CD4-positive, alpha-beta T cell treated with Interleukin-17A for 1 hour (primary cell): ENCODE measurements at places on chromosomes 6 and 20.

- no peak for DNase-seq
These were observed 18.9 kb downstream of the PREP start for GRCh38 chr6:105384004-105384403.

DNA sequence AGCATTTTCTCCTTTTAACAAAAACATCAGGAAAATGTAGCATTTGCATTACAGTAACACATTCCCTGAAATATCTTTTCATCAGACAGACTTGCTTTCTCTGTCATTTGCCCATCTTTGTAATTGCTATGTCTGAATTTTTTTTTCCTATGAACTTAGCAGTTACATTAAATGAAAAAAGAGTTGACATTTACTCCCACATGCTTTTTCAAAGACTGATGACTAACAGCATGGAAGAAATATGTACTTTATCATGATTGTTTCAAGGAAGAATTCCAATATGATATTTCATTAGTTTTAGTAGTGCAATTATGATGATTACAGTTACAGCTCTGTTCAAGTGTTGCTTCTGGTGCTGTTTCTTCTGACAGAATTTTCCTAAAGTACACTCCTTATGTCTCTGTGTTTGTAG, 864.5 kb upstream of the MAN1A1 start:
- no peak for DNase-seq

GRCh38 chr6:64113704-64114103, 478.1 kb downstream of the PHF3 start:
- no peak for DNase-seq

DNA sequence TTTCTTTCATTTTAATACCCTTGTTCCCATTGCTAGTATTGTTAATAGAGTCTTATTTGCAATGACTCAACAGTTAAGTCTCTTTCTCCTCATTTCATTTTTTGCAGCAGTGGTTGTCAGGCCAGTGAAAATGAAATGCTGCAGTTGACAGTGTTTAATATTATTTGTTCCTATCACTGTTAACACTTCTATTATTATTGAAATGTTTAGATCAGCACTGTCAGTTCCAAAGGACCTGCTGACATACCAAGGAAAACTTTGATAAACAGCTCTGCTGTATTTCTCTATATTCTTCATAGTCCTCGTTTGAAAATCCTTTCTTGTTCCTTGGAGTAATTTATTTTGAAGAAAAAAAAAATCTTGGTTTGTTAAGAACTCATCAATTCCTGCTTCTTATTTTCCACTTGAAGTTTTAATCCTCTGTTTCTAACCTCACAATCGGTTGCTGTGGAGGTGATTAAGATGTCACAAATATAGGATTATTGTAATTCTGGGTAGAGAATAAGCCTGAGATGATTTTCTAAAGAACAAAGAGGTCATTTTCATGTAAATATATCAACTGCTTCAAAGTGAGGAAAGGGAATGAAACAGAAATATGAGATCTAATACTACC, 1065.9 kb upstream of the CITED2 start:
- no peak for DNase-seq

- DNase-seq: no peak
These were observed 66.7 kb upstream of the FYN start for GRCh38 chr6:111939902-111940301.

- no peak for DNase-seq
These were observed 98.5 kb downstream of the TFAP2A start for GRCh38 chr6:10316373-10316721.

- DNase-seq: no peak
These were observed 69.2 kb upstream of the TBC1D7 start for GRCh38 chr6:13397359-13398068.

DNA sequence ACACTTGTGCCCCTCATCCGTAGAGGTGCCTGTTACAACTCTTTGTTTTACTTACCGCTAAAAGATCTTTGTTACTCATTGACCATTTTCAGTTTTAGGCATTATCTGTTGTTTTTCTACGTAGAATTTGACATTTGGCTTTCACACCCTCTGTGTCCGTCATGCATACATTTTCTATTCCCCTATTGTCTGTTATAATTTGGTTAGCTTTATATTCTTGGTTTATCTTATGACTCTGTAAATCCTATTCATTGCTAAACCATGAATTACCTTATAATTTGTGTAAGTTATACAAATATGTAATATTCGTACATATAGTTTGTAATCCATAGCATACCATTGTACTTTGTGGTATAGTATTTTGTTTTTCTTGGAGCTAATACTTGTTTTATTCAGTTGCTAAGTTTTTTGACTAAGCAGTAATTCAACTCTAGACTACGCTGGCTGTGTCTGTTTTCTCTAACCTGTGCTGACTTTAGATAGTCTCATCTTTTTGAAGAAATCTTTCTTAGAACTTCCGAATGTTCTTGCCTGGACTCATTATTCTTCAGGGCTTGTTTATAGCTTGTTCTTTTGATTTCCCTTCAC, 21.8 kb downstream of the CDC5L start:
- DNase-seq: no peak

- no peak for DNase-seq
These were observed 22.2 kb downstream of the TOX2 start for GRCh38 chr20:43936805-43937204.

GRCh38 chr6:44016131-44016870, 111.0 kb downstream of the MRPL14 start:
- DNase-seq: no peak

DNA sequence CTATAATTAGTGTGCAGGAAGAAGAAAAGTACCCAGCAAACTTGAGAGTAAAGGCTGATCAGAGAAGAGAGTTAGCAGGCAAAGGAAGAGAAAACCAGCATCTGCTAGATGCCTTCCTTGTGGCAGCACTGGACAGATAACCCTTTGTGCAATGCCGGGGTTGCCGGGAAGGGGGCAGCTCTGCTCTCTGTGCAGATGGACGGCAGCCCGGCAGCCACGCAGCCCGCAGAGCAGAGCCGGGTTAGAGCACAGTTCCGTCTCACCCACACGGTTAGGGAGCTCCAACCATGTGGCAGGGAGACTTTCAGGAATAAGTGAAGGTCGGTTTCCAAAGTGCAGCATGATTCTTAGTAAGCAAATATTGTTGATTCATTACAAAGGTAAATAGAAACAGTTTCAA, 80.0 kb upstream of the RPS6KA2 start:
- DNase-seq: no peak

DNA sequence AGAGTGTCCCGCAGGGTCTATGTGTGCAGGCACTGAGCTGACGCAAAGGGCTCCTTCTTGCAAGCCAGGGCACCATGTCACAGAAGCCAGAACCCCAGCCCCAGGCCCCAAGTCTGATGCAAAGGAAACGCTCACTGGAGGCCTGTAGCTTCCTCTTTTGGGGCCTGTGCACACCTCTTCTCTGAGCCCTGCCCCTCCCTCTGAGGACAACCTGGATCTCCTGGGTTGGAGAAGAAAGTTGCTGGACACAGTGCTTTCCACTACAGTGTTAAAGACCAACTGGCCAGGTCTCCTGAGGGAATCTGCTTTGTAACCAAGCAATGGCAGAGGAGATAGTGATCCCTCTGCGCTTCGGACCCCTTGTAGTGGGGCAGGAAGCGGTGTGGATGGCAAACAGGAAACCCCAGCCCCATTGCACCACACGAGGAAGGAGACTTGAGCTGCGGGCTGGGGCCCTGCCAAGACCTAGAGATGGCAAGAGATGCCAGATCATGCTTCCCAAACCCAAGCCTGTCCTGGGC, 90.0 kb downstream of the PRND start:
- peak; percentile 78 for DNase-seq

GRCh38 chr20:24880356-24880755, 68.7 kb upstream of the CST7 start:
- DNase-seq: no peak

GRCh38 chr20:32231847-32232246, 24.2 kb downstream of the POFUT1 start:
- DNase-seq: peak; percentile 71

- peak; percentile 19 for DNase-seq
These were observed 341.6 kb downstream of the NRN1 start for GRCh38 chr6:5665173-5665572.

- DNase-seq: no peak
These were observed 13.3 kb upstream of the ENPP5 start for GRCh38 chr6:46184114-46184513.

DNA sequence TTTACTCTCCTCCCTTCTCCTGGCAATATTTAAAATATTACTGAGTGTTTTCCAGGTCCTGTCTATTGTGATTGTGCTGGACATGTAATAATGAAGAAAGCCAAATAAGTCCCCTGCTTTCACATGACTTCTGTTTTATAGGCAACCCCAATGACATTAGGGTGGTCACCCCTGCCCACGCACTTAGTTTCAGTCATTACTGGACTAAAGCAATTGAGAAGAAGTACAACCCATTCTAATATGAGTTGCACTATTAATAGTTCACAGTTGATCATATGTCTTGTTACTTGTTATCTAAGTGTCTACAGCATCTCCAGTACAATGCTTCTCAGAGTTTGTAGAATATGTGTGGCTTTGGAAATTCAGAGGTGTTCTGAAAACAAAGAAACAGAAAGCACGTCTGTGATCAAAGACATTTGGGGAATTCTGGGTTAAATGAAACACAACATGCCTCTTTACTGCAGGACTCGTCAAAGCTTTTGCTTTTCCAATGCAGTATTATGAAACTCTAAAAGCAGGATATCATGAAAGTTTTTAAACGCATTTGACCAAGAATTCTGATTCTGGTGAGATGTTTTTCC, 789.5 kb downstream of the DHX35 start:
- no peak for DNase-seq

DNA sequence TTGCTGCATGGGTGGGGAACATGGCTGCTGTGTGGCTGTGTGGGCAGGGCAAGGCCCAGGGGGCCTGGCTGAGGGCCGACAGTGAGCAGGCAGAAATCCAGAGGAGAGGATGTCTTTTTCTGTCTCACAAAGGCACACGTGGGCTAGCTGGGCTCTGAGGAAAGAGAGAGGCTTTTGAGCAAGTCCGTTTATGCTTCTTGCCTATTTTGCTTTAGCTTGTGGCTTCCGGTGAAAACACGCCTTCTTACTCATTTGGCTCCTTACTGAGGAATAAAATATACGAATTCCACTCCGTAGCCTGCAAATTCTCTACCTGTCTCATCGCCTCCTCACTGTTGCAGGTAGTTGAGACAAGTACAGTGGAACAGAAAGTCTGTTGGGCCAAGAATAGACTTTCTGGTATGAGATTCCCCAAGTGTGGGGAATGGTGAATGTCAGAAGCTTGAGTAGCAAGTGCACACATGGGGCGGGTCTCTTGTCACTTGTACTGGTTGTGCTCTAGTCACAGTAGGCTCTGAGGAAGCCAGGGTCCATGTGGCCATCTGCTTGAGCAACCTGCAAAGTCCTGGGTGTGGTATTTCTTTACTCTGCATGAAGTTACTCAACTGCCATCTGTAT, 28.4 kb downstream of the WRNIP1 start:
- peak; percentile 35 for DNase-seq

GRCh38 chr6:68951270-68951669, 316.2 kb downstream of the ADGRB3 start:
- DNase-seq: no peak

- DNase-seq: no peak
These were observed 46.8 kb downstream of the PLN start for GRCh38 chr6:118594877-118595276.

- DNase-seq: no peak
These were observed 21.7 kb upstream of the OCSTAMP start for GRCh38 chr20:46572153-46572552.

DNA sequence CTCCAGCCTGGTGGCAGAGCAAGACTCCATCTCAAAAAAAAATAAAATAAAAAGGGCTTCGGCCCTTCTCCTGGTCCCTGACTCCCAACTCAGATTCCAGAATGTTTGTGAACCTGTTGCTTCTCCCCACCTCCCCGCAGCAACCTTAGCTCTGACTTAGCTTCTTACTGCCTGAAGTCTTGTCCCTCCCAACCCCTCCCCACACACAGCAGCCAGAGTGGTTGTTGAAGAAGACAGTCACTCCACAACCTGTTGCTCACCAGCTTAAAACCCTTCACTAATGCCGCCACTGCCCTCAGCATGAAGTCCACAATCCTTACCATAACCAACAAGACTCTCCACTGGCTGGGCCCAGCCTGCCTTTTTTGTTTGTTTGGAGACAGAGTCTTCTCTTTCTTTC, 6.5 kb upstream of the PTPRT start:
- DNase-seq: no peak

DNA sequence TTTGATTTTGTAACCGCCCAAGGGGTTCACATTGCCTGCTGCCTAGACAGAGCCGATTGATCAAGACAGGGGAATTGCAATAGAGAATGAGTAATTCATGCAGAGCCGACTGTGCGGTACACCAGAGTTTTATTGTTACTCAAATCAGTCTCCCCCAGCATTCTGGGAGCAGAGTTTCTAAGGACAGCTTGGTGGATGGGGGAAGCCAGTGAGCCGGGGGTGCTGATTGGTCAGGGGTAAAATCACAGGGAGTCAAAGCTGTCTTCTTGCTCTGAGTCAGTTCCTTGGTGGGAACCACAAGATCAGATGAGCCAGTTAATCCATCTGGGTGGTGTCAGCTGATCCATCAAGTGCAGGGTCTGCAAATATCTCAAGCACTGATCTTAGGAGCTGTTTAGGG, 60.0 kb upstream of the EZR start:
- DNase-seq: no peak

GRCh38 chr6:44535446-44535845, 147.9 kb downstream of the CDC5L start:
- DNase-seq: no peak

DNA sequence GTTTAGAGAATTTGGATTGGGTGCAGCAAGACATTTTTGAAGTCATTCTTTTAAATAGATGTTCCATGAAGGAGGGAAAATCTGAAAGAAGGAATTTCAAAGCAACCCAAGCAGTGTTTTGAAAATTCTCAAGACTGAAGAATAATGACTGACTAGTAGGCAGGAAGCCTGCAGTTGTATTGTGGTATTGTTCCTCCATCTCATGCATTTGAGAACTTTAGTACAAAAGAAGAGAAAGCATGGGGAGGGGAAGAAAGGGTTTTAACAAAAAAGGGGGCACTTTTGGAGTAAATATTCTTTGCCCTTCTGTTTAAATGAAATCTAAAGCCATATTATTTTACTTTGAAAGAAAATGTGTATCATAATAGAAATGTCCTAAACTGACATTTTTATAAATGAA, 6.6 kb downstream of the NCOA3 start:
- DNase-seq: no peak

DNA sequence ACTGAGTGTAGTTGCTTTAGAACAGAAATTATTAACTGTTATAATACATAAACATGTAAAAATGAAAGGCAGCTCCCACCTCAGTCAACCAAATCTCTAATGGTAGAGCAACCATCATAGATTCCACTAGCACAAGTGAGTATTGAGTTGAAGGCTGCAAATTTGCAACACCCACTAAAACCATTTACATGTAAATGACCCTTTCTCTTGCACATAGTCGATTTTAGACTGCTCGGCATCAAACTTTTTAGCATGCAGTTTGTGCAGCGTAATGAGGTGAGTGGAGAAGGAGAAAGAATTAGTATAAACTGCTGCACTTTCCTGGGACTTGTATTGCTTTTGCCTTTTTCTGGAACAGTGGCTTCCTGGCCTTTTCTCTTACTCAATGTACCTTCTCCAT, 62.8 kb downstream of the FBXO5 start:
- no peak for DNase-seq
